ENCODE measurements at places on chromosomes 3 and 15.
A peak's percentile ranks its signal among the peaks of the same experiment; 100 is the strongest.

GRCh38 chr15:51494411-51495314 lies 127.9 kb downstream of the DMXL2 start:
- no peak for DNase-seq

DNA sequence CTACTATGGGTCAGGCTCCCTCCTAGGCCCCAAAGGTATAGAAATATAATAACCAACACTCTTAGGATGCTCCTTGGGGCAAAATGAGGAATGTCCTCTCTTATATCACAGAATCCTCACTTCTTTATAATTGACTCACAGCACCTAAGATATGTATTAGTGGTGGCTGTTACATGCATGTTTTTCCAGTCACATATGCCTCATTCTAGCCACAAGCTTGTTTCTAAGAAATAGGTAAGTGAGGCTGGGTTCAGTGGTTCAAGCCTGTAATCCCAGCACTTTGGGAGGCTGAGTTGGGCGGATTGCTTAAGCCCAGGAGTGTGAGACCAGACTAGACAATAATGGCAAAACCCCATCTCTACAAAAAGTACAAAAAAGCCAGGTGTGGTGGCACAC lies 57.9 kb upstream of the PSMD6 start:
- DNase-seq: no peak

DNA sequence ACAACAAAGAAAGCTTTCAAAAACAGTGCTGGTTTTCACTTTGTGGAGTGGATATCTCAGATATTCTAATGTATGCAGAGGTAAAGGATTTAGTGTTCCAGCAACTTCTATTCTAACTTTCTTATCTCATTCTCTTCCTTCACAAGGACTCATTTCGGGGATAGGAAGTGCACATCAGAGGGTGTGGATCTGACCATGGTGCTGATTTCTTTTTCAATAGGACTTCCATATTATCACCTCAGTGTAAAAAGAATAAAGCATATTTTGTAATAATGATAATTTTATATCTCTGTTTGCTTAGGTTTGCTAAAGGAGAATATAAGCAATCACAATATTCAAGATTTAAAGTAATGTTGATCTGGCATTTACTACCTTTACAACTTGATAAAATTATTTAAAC lies 12.5 kb upstream of the CADM2 start:
- DNase-seq: no peak

DNA sequence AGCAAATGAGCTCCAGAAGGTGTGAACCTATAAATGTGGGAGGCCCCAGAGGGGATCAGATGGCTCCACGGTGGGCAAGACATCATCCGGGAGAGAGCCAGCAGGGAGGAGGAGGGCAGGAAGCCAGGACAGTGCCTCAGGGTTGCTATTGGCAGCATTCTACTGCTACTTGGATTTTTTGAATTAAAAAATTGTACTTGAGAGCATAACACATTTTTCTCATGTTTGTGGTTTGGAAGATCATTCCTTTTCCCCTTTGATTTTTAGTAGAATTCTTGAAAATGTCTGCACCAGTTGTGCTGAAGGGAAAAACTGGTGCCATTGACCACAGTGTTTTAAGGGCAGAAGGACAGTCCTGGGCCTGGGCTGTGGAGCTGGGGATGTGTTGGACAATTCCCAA lies 59.2 kb downstream of the LYZL4 start:
- no peak for DNase-seq

DNA sequence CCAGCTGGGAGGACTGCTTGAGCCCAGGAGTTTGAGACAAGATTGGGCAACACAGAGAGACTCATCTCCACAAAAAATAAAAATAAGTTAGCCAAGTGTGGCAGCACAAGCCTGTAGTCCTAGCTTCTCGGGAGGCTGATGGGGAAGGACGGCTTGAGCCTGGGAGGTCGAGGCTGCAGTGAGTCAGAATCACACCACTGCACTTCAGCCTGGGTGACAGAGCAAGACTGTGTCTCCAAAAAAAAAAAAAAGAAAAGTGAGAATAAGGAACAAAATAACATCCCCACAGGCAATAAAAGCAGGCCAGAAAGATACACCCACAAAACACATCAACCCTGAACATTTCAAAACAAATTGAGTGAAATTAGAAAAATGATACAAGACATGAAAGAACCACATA lies 48.7 kb upstream of the OCA2 start:
- DNase-seq: no peak

DNA sequence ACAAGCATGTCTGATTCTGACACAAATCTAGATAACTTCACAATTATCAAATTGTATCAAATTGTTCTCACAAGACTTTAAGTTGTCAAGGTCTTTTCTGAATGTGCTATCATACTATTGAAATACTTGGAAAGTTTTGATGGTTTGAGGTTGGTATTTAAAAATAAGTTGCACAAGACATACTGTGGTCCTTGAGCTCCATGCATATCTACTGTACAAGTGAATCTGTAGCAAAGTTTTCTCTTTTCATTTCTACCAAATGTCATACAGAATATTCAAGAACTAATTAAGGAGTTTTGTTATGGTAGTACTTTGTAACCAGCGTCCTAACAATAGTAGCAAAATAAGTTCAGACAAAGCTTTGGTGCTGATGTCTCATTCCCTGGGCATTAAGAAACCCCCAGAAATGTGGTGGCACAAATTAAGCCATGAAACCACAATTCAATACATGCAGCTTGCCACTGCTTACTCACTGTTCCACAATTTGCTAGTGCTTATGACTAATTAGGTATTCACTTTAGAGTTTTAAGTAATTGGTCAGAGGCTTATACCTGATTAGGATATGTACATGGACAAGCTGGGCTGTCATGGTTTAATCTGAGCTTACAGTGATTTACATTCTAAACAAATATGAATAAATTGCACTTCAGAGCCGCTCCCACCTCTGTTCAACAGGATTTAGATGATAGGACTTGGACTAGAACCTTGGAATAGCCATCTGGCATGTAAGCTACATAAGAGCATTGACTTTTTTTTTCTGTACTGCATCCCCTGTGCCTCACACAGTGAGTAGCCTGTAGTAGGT lies 8.8 kb downstream of the TBC1D23 start:
- DNase-seq: peak; percentile 31

- peak; percentile 49 for DNase-seq
Measured at GRCh38 chr3:32420126-32421038, 28.7 kb downstream of the CMTM7 start.

DNA sequence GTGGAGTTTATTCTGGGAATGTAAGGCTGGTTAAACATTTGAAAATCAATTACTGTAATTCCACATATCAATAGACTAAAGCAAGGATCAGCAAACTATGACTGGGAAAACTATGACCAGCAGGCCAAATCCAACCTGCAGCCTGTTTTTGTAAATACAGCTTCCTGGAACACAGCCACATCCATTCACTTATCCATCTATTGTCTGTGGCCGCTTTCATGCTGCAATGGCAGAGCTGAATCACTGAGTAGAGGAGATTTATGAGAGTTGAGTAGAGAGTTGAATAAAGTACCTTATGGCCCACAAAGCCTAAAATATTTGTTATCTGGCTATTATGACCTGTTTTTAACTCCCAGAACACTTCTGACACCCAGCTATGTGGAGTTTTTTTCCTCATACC lies 12.2 kb downstream of the MYLK start:
- DNase-seq: no peak

GRCh38 chr15:98720031-98720430 lies 71.7 kb downstream of the IGF1R start:
- no peak for DNase-seq

- no peak for DNase-seq
Measured at GRCh38 chr3:112136046-112136445, 3.0 kb upstream of the GCSAM start.
